Activated CD4-positive, alpha-beta T cell treated with anti-CD3 and anti-CD28 coated beads, Interleukin-2, amount 50 U/mL, for 4 hours (primary cell): ENCODE measurements at places on chromosomes 11 and 22.

DNA sequence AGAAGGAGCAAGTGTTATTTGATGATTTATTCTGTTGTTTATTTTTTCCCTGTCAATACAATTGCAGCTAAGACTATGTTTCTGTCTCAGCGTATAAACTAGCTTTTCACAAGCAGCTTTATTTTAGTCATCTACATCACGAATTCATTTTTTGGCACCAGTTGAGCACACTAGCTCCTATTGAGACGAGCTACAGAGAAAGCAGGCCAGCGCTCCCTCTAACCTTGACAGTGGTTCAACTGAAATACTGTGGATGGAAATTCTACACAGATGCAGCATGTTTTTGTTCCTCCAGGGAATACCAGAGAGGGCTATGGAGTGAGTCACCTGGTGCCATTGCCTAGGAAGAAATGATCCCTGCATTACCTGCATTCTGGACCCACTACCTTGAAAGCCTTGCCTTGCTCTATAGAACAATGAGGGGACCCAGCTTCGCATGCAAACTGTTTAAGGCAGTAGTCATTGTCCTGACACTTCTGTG lies 108.2 kb upstream of the ARHGAP42 start:
- no peak for DNase-seq

DNA sequence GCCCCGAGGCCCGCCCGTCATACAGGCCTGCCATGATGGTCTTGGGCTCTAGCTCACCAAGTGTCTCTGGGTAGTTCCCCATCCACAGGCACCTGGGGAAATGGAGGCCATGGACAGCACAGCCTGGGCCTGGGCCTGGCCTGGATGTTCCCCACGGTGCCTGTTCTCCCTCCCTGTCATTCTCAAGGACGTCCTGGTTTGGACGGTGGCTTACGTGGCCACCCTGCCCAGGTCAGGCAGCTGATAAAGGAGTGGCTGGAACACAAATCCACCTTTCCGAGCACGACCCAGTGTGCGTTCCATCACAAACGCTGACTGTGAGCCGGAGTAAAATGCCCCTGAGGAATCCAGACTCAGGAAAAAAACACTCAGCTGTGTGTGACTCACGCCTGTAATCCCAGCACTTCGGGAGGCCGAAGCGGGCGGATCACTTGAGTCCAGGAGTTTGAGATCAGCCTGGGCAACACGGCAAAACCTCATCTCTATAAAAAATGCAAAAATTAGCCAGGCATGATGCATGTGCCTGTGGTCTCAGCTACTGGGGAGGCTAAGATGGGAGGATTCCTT lies 41.2 kb upstream of the TESMIN start:
- DNase-seq = no peak

- DNase-seq = no peak
These were observed 14.0 kb downstream of the RPUSD4 start for GRCh38 chr11:126197277-126197939.

DNA sequence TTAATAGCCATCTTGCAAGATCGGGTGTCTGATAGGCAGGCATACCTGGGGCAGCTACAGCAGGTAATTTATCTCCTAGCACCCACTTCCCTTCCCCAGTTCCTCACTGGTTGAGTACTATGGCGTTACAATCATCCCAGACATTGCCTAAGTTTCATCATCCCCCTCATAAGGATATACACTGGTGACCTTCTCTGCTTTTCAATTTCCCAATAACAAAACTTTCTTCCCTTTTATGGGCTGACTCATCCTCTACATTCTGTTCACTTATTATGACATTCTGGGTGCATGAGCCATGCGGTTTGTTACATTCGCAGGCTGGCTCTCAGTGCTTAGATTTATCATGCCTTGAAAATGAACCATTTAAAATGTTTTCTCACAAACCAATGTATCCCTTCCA lies 5.0 kb upstream of the MRPL11 start:
- no peak for DNase-seq

DNA sequence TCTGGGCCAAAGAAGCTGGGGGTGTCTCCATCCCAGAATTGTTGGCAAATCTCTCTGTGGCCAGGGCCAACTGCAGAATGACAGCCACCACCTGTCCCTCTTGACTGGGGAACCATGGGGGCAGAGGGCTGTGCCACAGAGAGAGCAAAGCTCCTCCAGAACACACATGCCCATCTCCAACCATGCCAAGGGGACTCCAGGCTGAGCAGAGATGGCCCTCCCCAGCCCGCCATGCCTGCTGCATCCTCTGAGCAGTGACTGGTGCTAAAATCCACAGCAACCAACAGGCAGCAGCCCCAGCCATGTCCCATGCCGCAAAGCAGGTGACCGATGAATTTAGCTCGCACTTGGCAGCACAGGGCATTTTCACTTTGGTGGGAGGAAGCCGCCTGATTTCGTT lies 45.0 kb downstream of the LARGE1 start:
- DNase-seq = no peak

DNA sequence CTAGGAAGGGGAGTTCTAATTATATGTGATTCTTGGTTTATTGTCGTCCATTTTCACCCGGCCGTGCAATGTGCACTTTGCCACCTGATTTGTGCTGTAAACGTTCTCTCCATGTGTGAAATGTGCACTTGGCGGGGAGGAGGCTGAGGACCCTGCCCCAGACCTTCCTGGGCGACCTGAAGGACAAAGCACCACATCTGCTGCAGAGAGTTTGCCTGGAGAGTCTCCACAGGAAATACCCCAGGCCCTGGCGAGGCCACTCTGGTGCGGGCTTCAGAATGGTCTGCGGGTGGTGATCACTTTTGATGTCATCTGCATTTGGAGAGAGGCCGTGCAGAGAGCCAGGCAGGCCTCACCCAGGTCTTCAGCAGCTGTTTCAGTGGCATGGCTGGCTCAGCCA lies 224.7 kb downstream of the BRD1 start:
- no peak for DNase-seq

DNA sequence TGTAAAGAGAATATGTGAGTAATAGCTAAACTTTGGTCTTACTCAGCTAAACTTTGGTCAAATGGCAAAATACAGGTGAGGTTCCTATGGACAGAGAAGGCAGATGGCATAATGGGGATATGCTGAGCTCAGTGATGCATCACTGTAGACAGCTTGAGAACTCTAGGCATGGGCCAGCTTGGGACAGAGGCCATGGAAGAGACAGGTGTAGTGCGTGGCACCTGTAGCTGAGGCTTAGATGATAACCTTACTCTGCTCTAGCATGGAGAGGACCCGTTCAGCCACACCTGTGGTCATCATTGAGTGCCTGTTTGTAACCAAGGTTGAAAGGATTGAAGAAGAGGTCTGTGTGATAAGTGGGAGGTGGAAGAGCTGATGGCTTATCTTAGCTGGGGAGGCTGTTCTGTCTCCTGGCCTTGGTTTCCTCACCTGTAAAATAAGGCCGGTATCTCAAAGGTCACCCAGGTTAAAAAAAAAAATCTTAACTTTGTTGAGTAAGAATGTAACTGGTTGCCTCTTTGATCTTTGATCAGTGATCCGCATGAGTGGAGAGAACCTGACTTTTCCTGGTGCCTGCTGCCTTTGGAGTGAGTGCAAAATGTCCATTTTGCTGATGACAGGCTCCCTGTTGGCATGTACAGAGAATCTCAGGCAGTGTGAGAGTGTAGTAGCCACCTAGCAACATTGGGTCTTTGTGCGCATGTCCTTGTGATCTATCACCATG lies 48.6 kb downstream of the ZNRF3 start:
- no peak for DNase-seq

- DNase-seq = no peak
These were observed 347.8 kb upstream of the B3GAT1 start for GRCh38 chr11:134759855-134760254.

DNA sequence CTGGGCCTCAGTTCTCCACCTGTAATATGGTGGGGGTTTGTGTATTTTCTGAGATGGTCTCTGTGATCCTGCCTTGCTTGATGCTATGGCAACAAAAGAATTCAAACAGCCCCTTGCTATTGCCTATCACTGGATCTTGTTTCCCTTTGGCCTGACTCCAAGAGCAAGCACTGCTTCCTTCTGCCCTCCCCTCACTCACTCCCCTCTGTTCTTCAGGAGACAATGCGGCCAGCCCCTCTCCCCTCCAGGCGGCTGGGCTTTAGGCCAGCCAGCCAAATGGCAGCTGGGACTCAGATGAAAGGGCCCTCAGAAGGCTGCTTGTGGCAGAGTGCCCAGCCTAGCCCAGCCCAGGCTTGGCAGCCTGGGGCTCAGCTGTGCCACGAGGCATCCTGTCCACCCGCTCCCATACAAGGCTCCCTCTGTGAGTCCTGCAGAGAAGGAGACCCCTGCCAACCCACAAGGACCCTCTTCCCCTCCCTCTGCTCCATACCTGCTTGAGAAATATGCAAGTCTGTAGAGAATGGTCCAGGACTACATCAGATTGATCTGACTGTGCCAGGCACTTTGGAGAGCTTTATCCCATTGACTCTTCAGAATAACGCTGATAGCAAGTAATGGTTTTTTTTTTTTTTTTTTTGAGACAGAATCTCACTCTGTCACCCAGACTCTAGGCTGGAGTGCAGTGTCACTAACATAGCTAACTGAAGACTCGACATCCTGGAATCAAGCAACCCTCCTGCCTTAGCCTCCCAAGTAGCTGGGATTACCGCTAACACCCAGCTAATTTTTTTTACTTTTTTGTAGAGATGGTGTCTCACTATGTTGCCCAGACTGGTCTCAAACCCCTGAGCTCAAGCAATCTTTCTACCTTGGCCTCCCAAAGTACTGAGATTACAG lies 7.6 kb upstream of the KCTD14 start:
- DNase-seq = no peak

DNA sequence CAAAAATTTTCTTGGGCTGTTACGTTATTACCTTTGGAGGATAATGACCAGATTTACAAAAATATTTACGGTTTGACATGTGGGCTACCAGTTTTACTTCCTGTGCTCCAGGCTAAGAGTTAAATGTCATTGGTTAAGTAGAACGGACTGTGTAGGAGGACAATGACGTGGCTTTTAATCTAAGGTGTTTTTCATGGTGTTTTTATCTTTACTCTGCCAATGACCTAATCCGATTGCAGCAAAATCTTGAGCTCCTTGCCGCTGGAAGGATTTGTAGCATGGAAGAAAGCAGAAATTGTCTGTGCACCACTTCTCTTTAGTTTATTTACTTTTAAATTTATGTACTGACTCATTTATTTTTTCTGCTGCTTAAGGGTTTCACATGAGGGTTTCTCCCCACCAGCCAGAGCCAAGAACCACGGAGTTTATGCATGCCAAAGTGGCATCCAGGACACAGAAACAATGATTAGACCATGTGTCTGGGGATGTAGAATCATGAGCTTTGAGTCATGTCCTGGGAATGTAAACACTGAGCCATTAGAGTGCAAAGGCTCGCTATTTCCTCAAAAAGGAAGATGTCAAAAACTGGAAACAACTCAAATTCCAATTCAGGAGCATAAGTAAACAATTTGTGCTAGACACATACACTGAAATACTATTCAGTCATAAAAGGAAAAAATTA lies 1.9 kb upstream of the CARD16 start:
- no peak for DNase-seq

GRCh38 chr11:77080643-77081210 lies 14.0 kb downstream of the CAPN5 start:
- DNase-seq = no peak

GRCh38 chr11:24238771-24239645 lies 257.8 kb upstream of the LUZP2 start:
- DNase-seq = no peak

- no peak for DNase-seq
These were observed 176.4 kb downstream of the FAM181B start for GRCh38 chr11:82557274-82557673.

GRCh38 chr11:27282806-27283205 lies 80.2 kb downstream of the CCDC34 start:
- no peak for DNase-seq

GRCh38 chr11:30917859-30918478 lies 331.8 kb upstream of the MPPED2 start:
- no peak for DNase-seq

DNA sequence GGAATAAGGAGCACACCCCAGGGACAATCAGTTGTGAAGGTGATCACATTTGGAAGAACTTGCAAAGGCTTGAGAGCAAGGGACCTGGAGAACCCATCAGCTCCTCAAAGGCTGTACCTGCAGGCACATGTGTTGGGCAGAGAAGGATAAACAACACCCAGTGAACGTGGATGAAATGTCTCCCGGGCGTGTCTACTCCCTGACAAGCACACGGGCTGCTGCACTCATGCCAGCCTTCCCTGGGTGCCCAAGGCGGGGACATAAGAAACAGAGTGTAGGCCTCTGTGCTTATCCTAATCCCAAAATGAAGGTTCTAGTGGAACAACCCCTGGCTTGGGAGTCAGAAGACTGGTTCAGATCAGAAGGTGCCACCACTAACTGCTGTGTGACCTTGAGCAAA lies 46.7 kb downstream of the DSCAML1 start:
- no peak for DNase-seq

DNA sequence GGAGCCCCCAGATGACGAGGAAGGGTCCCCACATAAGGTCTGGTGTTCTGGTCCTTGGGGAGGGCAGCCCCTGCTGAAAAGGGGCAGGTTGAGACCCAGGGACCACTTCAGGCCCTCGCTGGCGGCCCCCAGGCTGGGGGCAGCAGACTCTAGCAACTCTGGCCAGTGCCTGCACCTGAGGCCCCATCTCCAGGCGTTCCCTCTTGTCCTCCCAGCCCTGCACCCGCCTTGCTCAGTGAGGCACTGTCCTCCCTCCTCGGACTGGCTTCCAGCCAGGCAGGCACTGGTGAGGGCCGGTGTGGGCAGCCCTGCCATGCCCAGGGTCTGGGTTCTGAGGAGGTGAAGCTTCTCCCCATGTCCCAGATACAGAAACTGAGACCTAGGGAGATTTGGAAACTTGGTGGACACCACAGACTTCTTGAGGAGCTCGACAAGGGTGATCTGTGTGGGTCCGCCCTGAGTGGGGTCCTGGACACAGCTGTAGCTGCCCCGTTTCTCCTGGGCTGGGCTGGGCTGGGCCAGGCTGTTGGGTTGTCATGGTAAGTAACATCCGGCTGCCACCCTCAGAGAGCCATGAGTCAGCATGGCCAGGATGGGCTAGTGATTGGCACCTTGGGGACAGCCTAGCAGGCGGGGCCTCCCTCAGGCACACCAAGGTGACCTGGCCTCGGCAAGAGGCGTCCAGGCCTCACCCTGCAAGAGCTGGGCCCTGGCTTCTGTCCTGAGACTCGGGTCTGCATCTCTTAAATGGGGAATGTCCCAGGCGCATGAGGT lies 11.1 kb upstream of the PHLDA2 start:
- no peak for DNase-seq

- no peak for DNase-seq
These were observed 8.1 kb downstream of the FBXO7 start for GRCh38 chr22:32482708-32483107.
